ENCODE measurements at places on chromosomes 2 and 18. TPM values are rescaled to one million over a fixed set of nuclear protein-coding genes. Genes with fewer than 3 reads are reported as not detected.

GRCh38 chr18:25348386-25349130 lies 3.4 kb downstream of the ZNF521 start:
- DNase-seq: no peak

The SERPINB3 gene
- not detected for total RNA-seq

GRCh38 chr2:174830561-174830960 lies 66.3 kb upstream of the CHRNA1 start:
- no peak for DNase-seq

The G6PC2 gene
- total RNA-seq: not detected
